ENCODE measurements at places on chromosomes 2 and 18.

DNA sequence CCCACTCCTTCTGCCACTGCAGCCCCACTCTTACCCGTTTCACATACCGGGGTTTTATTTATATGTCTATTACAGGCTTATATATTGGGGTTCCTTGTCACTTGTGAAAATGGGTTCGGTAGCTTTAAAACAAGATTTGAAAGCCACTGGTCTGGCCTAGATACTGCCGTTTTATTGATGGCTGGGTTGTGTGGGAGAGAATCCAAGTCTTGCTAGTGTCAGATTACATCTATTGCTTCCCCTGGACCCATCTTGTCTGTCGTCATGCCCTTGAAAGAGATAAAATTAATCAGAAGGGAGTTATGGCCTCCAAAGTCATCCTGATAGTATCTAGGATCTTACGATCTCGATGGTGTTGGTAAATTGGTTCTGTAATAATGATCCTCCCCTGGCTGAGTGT is 79.4 kb downstream of the EIPR1 start:
- no peak for DNase-seq

GRCh38 chr18:22767653-22768052 is 165.5 kb upstream of the RBBP8 start:
- no peak for DNase-seq

DNA sequence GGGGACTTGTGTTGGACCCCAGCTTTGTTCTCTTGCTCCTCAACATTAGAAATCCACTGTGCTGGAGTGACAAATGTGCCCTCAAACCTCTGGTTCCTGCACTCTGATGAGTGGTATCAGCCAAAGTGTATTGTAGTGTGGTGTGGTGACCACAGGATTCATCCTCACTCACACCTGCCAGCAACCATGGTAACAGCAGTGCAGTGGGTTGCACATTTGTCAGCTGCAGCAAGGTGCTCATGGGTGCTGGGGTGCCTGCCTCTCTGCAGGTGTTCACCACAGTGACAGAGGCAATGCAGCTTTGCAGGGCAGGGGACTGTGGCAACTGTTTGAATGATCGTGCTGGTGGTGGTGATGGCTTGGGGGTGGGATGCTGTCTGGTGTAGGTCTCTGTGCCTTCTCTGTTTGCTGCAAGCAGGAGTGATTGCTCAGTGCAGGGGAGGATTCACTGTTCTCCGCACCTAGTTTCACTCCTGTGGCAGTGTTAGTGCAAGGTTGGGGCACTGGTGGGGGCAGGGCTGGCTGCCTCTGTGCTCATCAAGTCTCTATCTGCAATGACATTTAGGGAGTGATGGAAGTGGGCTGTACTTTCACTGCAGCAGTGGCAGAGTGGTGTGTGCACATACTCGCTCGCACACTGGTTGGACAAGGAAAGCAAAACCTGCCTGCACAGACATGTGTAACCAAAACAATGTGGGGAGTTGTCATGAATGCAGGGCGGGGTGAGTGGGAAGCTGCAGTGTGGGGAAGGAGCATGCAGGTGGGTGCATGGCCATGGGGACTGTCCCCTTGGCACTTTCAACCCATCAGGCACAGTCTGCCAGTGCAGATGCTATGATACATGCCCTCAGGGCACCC is 301.1 kb downstream of the PIK3C3 start:
- DNase-seq, result no peak

DNA sequence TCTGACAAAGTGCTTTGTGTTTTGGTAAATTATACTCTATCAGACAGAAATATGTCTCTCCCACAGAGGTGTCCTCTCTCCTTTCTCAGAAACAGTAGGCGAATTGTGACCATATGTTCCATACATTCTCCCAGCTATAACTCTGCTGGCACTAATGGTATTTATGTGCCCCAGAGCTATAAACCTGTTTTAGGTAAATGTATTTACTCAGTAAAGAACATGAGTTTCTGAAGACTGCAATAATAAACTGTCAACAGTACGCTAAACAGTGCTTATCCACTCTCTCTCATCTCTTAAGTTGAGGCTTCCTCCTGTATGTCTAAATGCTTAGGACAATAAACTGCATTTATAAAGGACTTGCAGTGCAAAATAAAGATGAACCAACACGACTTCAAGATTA is 58.5 kb downstream of the ITGA4 start:
- DNase-seq, result no peak

DNA sequence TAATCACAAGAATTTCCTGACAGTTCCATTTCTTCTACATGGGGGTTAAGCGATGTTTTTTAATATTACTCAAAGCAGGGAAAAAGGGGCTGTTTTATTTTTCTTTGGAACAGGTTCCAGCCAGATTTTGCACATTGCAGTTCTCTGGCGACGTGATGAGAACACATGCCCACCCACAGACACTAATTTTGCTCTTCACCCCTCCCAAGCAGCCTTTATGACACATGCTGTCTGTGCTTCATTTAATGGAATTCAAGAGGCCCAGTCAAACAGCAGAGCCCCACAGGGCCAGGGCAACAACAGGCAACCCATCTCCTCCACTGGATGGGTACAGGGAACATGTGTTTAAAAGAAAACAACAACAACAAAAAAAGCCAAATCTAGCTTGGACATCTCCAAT is 70.8 kb downstream of the SPRED2 start:
- DNase-seq, result no peak

GRCh38 chr2:233844064-233844807 is 10.1 kb downstream of the HJURP start:
- no peak for DNase-seq

GRCh38 chr18:36188916-36189315 is 1.6 kb downstream of the MOCOS start:
- no peak for DNase-seq

DNA sequence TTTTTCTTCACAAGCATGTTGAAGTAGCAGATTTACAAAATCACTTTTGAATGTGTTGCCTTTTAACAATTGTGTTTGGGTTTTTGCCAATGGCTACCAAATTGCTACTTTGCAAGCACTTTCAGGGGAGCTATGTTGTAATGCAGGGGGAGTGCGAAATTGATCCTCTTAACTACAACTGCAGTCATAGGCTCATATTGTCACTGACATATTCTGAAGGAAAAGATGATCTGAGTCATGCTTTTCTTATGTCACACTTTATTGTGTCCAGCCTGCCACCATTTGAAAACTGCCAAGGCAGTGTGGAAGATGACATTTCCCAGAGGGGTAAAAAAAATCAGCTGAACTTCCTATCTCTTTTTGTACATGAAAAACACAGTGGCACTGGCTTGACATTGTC is 74.9 kb downstream of the GPD2 start:
- DNase-seq, result no peak

- DNase-seq, result no peak
These were observed 33.1 kb upstream of the POLE4 start for GRCh38 chr2:74925361-74925786.

- DNase-seq, result no peak
These were observed 447.6 kb upstream of the ID2 start for GRCh38 chr2:8234253-8234652.

DNA sequence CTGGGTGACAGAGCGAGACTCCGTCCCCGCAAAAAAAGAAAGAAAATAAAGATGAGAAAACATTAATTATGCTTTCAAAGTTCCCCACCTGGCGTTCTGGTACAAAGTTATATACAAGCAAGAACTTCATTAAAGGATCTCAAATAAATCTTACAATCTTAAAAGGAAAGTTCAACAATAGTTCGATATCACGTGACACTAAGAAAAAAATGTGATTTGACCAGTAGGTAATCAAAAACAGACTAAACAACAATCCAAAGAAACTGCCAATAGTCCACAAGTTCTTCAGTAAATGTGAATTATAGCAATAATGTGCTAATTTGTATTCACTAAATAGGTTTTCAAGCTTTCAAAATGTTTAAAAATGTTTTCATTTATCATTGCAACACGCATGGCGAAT is 130.4 kb downstream of the NRXN1 start:
- DNase-seq, result no peak

Measured in ACHN (cell line).